ENCODE measurements at places on chromosomes 5 and 9. TPM values are rescaled to one million over a fixed set of nuclear protein-coding genes. Genes with fewer than 3 reads are reported as not detected.

PCDHB8 gene
- total RNA-seq, result 3.1 TPM

GFI1B gene
- total RNA-seq, result not detected

PCDHAC2 gene
- total RNA-seq, result 6.7 TPM

PITX1 gene
- 0.18 TPM for total RNA-seq

CLIC3 gene
- 4.9 TPM for total RNA-seq

IL13 gene
- not detected for total RNA-seq

PCDHB12 gene
- 2.4 TPM for total RNA-seq

TOMM5 gene
- total RNA-seq, result 117 TPM

PCDHGA4 gene
- 0.72 TPM for total RNA-seq

PCDHA4 gene
- 7.1 TPM for total RNA-seq

CCDC183 gene
- total RNA-seq, result 1.4 TPM

FYB1 gene
- total RNA-seq, result not detected

SPAAR gene
- 0.70 TPM for total RNA-seq

NRG2 gene
- total RNA-seq, result 0.13 TPM

CCDC112 gene
- total RNA-seq, result 10.1 TPM

CAVIN4 gene
- total RNA-seq, result 0.46 TPM

TLR4 gene
- 9.5 TPM for total RNA-seq
